Ascending aorta (tissue), 2 donors: ENCODE measurements at places on chromosomes 12 and 14.
A peak's percentile ranks its signal among the peaks of the same experiment; 100 is the strongest.

- DNase-seq, result no peak
- H3K27ac ChIP-seq, result no peak overlapping the region
- H3K36me3 ChIP-seq, result no peaks in the 10 kb centered on the region
- H3K27me3 ChIP-seq, result no peaks in the 10 kb centered on the region
- peak overlapping the region; percentile 52 for H3K4me3 ChIP-seq
- no peaks in the 10 kb centered on the region for H3K4me1 ChIP-seq
Observed at GRCh38 chr14:103091041-103091882, 3.3 kb upstream of the EXOC3L4 start.

DNA sequence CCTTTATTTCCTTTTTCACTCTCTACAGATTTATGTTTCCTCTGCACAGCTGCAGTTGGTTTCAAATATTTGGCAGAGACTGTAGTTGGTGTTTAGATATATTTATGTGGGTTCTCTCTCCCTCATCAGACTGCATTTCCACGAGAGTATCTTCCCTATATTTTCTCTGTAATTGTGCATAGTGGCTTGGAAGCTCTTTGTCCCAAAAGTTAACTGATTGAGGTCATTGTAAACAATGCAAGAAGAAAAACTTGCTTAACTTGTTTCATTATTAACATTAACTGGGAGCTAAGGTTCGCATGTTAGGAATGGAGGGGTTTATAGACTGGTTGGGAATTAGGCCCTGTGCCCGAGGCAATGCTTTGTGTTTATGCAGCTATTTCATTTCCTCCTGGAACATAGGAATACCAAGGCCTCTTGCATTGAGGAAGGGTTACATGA lies 216.9 kb upstream of the HMGA2 start:
- H3K27ac ChIP-seq, result no peak overlapping the region
- DNase-seq, result no peak
- no peaks in the 10 kb centered on the region for H3K27me3 ChIP-seq
- no peak overlapping the region for H3K4me3 ChIP-seq
- H3K4me1 ChIP-seq, result no peaks in the 10 kb centered on the region

- no peak overlapping the region for H3K4me3 ChIP-seq
- no peaks in the 10 kb centered on the region for H3K4me1 ChIP-seq
- DNase-seq, result no peak
- H3K27me3 ChIP-seq, result no peaks in the 10 kb centered on the region
- no peak overlapping the region for H3K27ac ChIP-seq
- H3K36me3 ChIP-seq, result no peaks in the 10 kb centered on the region
Observed at GRCh38 chr12:112836736-112837628, 45.4 kb downstream of the RPH3A start.

DNA sequence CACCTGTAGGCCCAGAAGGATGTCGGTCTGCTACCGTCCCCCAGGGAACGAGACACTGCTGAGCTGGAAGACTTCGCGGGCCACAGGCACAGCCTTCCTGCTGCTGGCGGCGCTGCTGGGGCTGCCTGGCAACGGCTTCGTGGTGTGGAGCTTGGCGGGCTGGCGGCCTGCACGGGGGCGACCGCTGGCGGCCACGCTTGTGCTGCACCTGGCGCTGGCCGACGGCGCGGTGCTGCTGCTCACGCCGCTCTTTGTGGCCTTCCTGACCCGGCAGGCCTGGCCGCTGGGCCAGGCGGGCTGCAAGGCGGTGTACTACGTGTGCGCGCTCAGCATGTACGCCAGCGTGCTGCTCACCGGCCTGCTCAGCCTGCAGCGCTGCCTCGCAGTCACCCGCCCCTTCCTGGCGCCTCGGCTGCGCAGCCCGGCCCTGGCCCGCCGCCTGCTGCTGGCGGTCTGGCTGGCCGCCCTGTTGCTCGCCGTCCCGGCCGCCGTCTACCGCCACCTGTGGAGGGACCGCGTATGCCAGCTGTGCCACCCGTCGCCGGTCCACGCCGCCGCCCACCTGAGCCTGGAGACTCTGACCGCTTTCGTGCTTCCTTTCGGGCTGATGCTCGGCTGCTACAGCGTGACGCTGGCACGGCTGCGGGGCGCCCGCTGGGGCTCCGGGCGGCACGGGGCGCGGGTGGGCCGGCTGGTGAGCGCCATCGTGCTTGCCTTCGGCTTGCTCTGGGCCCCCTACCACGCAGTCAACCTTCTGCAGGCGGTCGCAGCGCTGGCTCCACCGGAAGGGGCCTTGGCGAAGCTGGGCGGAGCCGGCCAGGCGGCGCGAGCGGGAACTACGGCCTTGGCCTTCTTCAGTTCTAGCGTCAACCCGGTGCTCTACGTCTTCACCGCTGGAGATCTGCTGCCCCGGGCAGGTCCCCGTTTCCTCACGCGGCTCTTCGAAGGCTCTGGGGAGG lies at the start of gene LTB4R:
Gene LTB4R, plus strand, starts transcription at position 857 of the 959 bp plus-strand sequence. CDS start 4,150 bp downstream, outside the sequence.
- H3K4me3 ChIP-seq, result peak within 1 kb of the TSS; percentile 68
- peaks cover 12% of the 10 kb centered on the region for H3K36me3 ChIP-seq
- H3K27me3 ChIP-seq, result no peaks in the 10 kb centered on the region

DNA sequence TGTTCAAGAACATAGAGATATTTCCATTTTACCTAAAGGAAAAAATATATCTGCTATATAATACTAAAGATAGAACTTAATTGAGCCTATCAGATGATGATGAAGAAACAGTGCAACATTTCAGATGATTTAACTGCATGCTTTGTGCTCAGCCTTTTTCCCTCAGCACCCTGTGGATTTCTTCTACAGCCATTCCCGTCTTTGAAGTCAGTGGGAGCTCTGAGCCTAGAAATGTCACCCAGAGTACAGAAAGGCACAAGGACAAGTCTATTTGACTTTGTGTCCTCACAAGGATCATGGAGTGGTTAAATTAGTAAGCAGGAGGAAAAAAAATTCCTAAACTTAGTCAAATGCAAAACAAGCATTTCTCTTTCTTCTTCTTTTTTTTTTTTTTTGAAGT lies 994.0 kb upstream of the FLRT2 start:
- H3K4me1 ChIP-seq, result no peaks in the 10 kb centered on the region
- DNase-seq, result no peak
- no peaks in the 10 kb centered on the region for H3K36me3 ChIP-seq
- H3K27me3 ChIP-seq, result no peaks in the 10 kb centered on the region
- no peak overlapping the region for H3K27ac ChIP-seq
- H3K4me3 ChIP-seq, result no peak overlapping the region

DNA sequence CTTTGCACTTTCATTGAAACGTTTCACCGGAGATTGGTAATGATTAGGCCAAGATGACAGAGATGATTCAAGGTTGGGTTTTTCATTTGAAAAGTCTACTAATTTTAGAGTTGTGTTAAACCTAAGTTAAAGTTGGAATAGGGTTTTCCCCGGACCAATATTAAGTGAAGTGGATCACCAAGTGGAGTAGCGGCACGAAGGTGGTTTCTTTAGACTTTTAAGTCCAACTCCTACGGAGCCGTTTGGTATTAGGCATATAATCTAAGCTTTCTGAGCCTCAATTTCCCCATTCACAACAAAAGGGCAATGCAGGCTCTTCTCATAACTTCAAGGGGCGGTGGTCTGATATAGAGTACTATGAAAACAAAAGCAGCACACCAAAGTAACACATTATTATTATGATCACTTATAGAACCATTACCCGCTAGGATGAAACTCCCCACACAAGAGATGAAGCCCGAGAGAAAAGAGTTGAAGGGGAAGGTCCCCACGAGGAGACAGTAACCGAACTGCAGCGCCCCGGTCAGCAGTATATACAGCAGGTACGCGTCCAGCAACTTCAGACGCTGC lies 413 bp downstream of the DAD1 start:
- peak overlapping the region; percentile 88 for H3K27ac ChIP-seq
- no peaks in the 10 kb centered on the region for H3K36me3 ChIP-seq
- H3K4me3 ChIP-seq, result peak overlapping the region; percentile 67
- H3K4me1 ChIP-seq, result peaks cover 25% of the 10 kb centered on the region

GRCh38 chr12:111430433-111431353 lies 25.0 kb downstream of the SH2B3 start:
- H3K4me3 ChIP-seq, result peak overlapping the region; percentile 23
- DNase-seq, result no peak
- no peaks in the 10 kb centered on the region for H3K36me3 ChIP-seq
- H3K27me3 ChIP-seq, result no peaks in the 10 kb centered on the region
- peak overlapping the region; percentile 60 for H3K27ac ChIP-seq

- H3K4me3 ChIP-seq, result peak overlapping the region; percentile 83
- no peak for DNase-seq
- H3K4me1 ChIP-seq, result no peaks in the 10 kb centered on the region
Observed at GRCh38 chr14:50395448-50395847, 1.2 kb downstream of the CDKL1 start.

- no peak overlapping the region for H3K27ac ChIP-seq
- DNase-seq, result no peak
- no peaks in the 10 kb centered on the region for H3K36me3 ChIP-seq
- no peaks in the 10 kb centered on the region for H3K27me3 ChIP-seq
- no peak overlapping the region for H3K4me3 ChIP-seq
- no peaks in the 10 kb centered on the region for H3K4me1 ChIP-seq
Observed at GRCh38 chr14:95675486-95675885, 10.7 kb upstream of the TCL1B start.

GRCh38 chr14:36580856-36581831 lies 1.3 kb downstream of the NKX2-8 start:
- H3K36me3 ChIP-seq, result no peaks in the 10 kb centered on the region
- no peak for DNase-seq
- peaks cover 5% of the 10 kb centered on the region for H3K4me1 ChIP-seq
- no peak overlapping the region for H3K27ac ChIP-seq

DNA sequence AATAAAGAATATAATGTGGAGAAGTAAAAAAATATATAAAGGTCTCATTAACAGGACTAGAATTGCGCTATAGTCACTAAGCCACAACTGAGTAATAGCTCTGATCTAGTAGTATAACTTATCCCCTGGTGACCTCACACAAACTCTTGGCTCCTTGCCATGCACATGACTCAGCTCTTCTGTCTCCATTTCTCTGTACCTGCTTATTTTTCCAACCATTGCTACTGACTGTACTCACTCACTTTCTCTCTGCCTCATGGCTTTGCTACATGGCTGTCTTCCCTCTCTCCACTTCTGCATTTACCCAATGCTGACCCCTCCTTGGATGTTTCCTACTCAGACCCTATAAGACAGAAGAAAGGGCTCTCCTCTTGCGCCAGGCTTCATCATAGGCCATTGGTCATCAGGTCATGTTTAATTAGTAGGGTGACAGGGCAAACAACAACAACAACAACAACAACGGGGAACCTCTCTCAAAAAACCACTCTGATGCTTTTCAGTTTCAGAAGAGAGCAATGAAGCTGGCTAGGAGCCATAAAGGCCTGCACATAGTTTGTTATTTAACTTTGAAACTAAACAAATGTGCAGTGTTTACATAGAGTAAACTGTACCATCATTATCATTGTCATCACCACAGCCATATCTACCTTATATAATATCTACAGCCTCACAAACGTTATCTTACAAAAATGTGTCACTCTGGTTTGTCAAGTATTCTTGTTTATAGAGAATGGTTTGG lies 25.6 kb upstream of the KRAS start:
- no peak overlapping the region for H3K27ac ChIP-seq
- H3K27me3 ChIP-seq, result no peaks in the 10 kb centered on the region
- H3K36me3 ChIP-seq, result no peaks in the 10 kb centered on the region

GRCh38 chr14:63614679-63615363 lies 26.9 kb downstream of the WDR89 start:
- H3K4me3 ChIP-seq, result no peak overlapping the region
- no peak for DNase-seq
- H3K27me3 ChIP-seq, result no peaks in the 10 kb centered on the region
- H3K4me1 ChIP-seq, result peaks cover 4% of the 10 kb centered on the region
- peak overlapping the region; percentile 69 for H3K27ac ChIP-seq

GRCh38 chr12:96193725-96194575 lies at the start of gene ELK3:
Gene ELK3, plus strand, starts transcription at chr12:96194375.
- DNase-seq, result peak; percentile 83
- peak within 1 kb of the TSS; percentile 85 for H3K27ac ChIP-seq
- H3K4me3 ChIP-seq, result peak within 1 kb of the TSS; percentile 85
- H3K27me3 ChIP-seq, result no peaks in the 10 kb centered on the region
- H3K36me3 ChIP-seq, result no peaks in the 10 kb centered on the region

DNA sequence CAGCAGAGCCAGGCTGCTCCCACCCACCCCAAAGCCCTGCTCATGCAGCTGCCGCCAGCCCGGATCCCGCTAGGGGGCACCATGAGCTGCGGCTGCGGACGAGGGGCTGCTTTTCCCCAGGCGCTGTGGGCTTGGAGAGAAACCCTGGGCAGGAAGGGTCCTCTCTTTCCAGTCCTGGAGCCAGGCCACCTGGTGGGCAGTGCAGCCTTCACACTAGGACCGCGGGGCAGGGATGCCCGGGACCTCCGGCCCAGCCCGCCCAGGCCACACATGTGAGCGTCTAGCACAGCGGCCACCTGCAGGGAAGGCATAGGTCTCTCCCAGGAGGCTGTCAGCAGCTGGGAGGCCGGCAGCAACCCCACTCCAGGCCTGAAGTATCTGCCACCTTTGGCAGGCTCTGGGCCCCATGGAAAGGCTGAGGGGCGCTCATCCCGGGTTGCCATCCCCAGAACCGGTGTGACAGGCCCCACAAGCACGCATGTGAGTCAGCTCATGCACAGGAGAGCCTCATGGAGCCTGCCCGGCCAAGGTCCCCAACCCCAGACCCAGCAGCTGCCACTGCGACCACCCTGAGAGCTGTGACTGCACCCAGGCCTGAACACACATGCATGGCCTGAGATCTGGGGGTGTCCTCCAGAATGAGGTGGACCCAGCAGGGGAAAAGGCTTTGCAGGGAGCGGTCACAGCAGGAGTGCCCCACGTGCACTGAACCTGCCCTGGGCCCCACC lies 280.0 kb upstream of the RTL1 start:
- H3K27ac ChIP-seq, result no peak overlapping the region
- H3K36me3 ChIP-seq, result no peaks in the 10 kb centered on the region
- no peaks in the 10 kb centered on the region for H3K4me1 ChIP-seq
- DNase-seq, result no peak

DNA sequence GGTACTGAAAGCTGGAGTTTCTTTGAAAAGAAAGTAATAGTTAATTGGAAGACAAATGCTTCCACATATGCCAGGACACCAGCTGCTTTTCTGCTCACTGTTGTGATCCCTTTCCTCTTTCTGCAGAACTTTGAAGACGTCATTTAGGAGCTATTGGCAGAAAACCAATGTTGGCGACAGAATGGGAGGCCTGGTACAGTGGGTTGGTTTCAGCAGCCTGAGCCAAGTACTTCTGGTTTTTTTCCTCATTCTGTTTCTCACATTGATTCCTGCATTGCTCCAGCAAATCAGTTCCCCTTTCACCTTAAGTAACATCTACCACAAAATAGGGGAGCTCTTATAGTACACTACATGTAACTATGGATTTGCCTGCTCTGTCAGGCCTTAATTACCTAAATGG lies 96.9 kb downstream of the FIGNL2 start:
- no peaks in the 10 kb centered on the region for H3K36me3 ChIP-seq
- H3K27ac ChIP-seq, result peak overlapping the region; percentile 23
- DNase-seq, result no peak
- H3K4me3 ChIP-seq, result no peak overlapping the region
- H3K4me1 ChIP-seq, result no peaks in the 10 kb centered on the region

GRCh38 chr12:94458877-94459727 lies 565 bp downstream of the CEP83 start:
- H3K27me3 ChIP-seq, result no peaks in the 10 kb centered on the region
- peak overlapping the region; percentile 74 for H3K4me3 ChIP-seq
- H3K27ac ChIP-seq, result peak overlapping the region; percentile 92
- no peak for DNase-seq
- H3K4me1 ChIP-seq, result no peaks in the 10 kb centered on the region
- H3K36me3 ChIP-seq, result no peaks in the 10 kb centered on the region
